ENCODE measurements at places on chromosomes 4 and X.

GRCh38 chr4:26367811-26368210 lies 47.0 kb downstream of the RBPJ start:
- DNase-seq: no peak

- DNase-seq: no peak
Measured at GRCh38 chr4:120720354-120720934, 202.1 kb downstream of the PRDM5 start.

DNA sequence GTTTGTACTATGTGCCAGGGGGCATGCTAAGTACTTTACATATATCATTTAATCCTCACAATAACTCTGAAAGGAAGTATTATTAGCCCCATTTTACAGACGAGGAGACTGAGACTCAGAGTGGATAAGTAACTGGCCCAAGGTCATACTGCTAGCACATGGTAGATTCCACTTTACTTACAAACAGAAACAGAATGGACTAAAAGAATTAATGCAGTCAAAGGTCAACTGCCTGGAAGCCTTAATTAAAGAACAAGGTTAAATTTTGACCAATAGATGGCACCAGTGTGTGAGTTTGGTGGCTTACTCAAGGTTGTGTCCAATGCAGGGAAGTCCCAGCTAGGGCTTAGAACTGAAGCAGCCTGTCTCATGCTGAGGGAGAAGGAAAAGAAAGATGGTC lies 4.7 kb downstream of the RIPPLY1 start:
- peak; percentile 10 for DNase-seq

DNA sequence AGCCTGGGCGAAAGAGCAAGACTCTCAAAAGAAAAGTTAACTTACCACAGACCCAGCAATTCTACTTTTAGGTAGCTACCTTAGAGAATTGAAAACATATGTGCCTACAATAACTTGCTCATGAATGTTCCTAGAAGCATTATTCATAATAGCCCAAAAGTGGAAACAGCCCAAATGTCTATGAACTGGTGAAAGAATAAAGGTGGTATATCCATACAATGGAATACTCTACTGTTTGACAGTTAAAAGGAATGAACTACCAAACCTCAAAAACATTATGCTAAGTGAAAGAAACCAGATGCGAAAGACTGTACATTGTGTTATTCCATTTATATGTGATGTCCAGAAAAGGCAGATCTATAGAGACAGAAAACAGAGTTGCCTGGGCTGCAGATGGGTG lies 131.4 kb downstream of the UCHL1 start:
- DNase-seq: no peak

- no peak for DNase-seq
Measured at GRCh38 chr4:85744950-85745349, 270.0 kb downstream of the ARHGAP24 start.

GRCh38 chr4:81179326-81179725 lies 35.7 kb downstream of the PRKG2 start:
- DNase-seq: no peak
